ENCODE measurements at places on chromosomes 11 and 22.

- DNase-seq: peak; percentile 96
Observed at GRCh38 chr11:108647701-108648527, 17.0 kb upstream of the DDX10 start.

DNA sequence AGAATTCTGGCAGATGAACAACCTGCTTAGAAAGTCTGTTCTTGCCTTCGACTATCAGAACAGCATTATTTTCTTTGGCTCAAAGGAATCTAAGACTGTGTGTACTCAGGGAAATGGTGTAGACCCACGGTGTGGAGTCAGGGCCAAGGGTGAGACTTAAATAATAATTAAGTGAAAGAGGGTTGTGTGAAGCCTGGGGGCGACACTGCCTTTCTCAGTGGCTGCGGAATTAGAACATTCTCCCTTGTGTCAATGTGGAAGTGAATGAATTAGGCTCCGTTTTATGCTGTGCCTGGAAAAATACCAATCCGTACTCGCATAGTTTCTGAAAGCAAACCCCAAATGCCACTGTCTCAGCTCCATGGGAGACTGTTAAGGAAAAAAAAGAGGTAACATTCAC, 50.7 kb downstream of the NAV2 start:
- DNase-seq: no peak

DNA sequence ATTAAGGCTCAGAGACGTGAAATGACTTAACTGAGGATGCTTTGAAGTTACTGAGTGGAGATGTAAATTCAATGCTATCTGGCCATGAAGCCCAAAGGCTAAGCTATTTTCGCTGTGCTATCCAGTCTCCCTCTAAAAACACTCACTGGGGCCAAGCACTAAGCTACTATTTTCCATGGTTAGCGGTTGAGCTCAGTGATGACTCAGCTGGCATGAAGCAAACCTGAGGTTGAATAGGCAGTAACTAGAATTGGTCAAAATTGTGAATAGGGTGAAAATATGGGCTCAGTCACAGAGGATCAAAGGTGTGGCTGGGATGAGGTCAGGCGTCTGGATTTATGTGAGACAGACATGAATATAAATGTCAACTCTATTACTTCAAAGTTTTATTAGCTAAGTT, 564.2 kb upstream of the KIRREL3 start:
- DNase-seq: no peak

DNA sequence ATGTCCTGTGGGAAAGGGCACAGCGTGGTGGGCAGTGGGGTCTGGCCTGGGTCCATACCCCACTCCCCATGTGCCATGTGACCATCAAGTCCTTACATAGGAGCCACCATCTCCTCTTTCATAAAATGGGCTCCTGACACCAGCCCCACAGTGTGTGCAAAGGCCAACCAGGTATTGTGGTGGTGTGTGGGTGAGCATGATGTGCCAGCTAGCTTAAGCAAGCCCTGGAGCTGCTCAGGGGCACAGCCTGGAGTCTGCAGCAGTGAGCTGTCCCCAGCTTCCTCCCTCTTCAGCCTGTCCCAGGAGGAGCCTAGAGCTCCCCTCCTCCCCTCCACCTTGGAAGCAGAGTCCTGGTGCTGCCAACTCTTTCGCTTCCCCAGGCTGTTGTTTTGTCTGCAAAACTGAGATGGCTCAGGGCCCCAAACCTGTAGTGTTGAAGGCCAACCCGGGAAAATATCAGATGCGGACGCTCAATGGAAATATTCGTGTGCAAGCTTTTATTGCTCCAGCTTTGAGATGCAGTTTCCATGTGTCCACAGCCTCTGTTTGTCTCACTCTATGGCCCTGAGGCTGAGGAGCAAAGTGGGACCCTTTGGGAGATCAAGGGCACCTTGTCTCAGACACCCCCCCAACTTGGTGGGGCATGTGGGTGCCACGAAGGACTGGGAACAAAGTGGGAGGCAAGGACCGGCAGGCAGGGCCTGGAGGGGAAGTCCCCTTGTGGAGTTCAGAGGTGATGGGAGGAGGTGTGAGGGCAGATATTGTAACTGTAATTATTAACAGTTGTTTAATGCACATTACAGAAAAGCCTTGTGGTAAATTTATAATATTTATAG, 92.6 kb downstream of the CTTN start:
- DNase-seq: no peak

- no peak for DNase-seq
Observed at GRCh38 chr22:44848296-44848741, 95.9 kb downstream of the ARHGAP8 start.

DNA sequence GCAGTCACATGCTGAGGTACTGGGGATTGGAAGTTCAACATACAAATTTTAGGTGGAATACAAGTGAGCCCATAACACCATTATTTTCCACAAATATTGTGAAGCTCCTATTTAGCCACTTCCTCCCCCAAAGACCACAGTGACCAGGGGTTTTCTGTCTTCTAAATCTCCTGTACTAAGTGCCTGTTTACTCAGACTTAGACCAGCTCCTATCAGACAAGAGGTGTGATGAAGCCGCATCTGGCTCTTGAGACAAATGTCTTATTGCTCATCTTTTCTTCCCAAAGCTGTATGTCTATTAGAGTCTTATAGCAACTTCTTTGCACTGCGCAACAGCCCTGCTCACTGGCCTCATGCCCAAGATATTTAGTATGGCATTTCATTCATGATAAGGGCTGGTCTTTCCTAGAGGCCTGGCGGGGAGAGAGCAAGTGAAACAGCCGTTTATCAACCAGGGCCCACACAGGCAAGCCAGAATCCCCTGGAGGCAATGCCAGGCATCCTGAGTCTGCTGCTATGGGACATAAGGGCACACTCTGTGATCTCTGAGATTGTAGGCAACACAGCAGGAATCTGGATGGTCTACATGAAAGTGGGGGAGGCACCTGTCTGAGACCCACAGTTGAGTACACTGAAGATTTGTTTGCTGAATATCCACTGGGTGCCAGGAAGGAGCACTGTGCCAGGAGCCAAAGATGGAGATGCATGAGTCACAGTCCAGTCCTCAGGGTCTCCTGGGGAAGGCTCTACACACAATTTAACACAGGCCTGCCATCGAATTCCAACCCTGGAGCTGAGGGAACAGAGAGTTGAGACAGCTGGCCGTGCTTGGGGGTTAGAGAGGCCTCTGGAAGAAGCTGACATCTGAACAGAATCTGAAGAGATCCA, 78.5 kb upstream of the NCAM1 start:
- no peak for DNase-seq

- DNase-seq: no peak
Observed at GRCh38 chr22:44410451-44410991, 87.5 kb downstream of the RTL6 start.

GRCh38 chr11:68528630-68529029, 68.1 kb downstream of the PPP6R3 start:
- no peak for DNase-seq

DNA sequence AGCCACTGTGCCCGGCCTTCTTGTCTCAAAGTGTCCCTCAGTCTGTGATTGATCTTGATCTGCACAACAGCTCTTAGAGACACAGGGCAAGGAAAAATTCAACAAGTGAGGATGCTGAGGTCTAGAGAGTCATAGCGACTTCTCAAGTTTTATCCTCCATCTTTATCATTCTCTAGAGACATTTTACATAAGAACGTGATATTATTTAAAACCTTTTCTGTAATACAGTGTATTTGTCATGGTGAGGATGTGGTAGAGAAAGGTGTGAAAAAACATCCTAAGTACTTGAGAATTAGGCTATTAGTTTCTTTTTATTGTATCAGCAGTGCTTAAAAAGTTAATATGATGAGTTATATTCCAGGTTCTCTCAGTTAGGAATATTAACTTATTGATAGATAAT, 50.2 kb downstream of the EMSY start:
- DNase-seq: no peak

- DNase-seq: no peak
Observed at GRCh38 chr11:66694056-66694410, 16.3 kb upstream of the RBM4B start.

DNA sequence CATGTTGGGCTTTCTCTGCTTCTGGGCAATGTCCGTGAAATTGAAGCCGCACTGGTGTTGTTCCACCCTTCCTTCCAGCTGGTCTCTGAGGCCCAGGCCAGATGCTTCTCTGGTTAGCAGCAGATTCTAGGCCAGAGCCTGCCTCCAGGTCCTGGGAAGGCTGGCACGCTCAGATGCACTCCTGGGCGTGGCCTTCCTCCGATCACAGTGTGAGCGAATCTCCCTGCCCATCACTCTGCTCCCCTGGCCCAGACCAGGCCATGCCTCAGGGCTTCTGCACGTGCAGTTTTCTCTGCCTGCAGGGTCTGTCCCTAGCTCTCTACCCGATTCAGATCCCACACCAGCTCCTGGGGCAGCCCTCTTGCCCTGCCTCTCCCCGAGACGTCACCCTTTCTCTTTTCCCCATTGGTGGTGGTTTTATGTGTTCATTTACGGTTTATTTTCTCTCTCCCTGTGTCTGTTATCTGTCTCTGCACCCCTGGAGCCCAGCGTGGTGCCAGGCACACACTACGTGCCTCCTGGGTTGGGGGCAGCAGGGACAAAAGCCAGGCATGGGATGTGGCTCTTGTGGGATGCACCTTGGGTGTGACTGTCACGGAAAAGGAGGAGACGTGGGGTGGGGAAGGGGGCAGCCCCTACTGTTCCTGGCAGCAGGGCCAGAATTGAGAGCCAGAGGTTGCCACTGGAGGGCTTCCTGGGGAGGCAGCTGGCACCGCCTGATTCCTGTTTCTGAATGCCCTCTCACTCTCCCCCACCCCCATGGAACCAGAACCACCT, 66.0 kb downstream of the KCNQ1 start:
- DNase-seq: no peak

DNA sequence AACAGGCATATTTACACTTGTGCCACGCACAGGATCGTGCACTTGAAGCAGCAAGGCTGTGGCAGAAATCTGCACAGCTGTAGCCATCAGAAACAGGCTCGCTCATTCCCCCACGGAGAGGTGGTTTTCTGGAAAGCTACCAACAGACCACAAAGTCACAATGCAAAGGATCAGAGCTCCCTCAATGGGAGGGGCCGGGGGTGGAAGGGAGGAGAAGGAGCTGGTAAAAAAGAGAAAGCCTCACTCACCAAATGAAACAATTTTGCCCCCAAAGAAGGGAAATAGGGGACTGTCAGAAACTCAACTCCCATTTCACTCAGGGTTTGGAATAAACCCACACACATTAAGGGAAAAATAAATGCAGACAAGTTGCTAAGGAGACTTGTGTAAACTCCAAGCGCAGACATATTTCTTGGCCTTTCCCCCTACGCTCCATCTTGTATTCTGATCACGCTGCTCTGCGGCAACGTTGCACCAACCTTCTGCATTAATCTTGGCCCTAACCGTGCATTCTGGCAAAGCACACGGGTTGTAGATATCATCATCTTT, 43.2 kb upstream of the BLID start:
- no peak for DNase-seq

DNA sequence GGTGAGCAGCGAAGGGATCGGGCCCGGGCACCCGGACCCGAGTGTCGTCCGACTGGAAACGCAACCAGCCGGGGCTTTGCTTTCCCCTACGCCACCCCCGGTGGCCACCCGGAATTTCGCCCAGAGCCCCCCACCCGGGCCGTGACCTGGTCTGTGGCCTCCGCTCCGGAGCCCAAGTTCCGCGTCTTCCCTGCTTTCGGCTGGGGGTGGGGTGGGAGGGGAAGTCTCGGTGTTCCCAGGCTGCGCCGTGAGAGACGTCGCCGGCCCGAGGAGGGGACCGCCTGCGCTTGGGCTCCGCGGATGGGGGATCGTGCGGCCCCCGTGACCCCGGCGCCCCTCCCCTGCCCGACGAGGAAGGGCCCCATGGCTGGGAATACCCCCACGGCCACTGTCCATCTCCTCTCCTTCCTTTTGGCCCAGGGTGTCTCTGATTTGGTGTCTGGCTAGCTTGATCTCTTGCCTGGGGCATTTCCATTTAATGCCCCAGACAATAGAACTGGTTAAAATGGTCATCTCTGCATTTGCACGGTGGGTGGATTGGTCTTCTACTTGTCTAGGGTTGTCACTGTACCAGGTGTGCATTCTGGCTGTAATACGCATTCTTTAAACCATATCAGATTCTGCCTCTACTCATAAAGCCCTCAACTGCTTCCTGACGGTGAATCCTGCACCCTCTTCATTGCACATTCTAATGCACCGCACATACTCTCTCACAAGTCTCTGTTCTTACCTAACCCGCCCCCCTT, 789 bp downstream of the SIK2 start:
- peak; percentile 54 for DNase-seq

- DNase-seq: no peak
Observed at GRCh38 chr11:118243993-118244762, 8.0 kb downstream of the MPZL3 start.

DNA sequence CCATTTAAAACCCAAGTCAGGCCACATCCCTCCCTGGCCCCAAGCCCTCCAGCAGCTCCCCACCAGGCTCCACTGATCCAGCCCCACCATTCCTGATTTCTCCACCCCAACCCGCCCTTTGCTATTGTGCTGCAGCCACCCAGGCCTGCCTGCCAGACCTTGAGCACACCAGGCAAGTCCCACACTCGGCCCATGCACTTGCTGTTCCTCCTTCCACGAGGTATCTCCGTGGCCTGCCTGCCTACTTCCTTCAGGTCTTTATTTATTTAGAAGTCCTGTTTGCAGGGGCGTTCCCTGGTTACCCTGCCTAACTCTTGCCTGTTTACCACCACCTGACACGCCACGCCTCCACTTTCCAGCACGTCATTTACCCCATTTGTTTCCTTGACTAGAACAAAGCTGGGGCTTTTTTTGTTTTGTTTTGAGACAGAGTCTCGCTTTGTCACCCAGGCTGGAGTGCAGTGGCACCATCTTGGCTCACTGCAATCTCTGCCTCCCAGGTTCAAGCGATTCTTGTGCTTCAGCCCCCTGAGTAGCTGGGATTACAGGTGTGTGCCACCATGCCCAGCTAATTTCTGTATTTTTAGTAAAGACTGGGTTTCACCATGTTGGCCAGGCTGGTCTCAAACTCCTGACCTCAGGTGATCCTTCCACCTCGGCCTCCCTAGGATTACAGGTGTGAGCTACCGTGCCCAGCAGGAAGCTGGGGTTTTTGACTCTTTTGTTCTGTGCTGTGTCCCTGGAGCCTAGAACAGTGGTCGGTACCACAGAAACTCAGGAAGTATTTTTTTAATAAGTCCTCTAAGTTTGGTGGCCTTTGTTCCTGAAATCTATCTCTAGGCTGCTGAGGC, 6.7 kb downstream of the CENPM start:
- DNase-seq: no peak

DNA sequence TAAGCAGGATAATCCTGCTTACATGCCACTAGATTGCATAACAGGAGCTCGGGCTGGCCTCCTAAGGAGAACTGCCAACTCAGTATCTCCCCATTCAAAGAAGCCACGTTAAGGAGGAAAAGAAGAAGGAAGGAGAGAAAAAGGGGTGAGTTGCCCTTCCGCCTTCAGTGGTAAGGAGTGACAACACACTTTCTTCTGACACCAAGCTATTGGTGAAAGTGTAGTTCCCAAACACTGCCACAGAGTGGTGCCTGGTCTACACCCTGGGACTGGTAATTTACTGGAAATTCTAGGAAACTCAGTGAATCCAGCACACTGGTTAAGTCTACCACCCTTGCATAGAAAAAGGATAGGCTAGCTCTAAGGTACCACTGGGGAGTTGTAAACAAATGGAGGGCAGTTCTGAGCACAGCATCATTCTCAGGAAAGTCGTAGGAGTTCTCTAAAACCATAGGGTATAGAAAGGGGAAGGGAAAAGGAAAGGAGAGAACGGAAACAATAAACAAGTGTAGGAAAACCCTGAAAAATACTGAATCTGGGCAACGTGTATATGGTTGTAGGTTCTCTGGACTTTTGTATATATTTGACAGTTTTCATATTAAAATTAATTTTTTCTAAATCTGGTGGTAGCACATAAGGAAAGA, 58.2 kb downstream of the RRAS2 start:
- peak; percentile 67 for DNase-seq

GRCh38 chr11:8768625-8769333, 86.2 kb downstream of the RPL27A start:
- peak; percentile 54 for DNase-seq

All from T47D (cell line).